Head of caudate nucleus (tissue), 42 donors: ENCODE measurements at places on chromosomes 16 and 17.

GRCh38 chr17:61211236-61211635, 188.4 kb upstream of the TBX2 start:
- no peak for DNase-seq

DNA sequence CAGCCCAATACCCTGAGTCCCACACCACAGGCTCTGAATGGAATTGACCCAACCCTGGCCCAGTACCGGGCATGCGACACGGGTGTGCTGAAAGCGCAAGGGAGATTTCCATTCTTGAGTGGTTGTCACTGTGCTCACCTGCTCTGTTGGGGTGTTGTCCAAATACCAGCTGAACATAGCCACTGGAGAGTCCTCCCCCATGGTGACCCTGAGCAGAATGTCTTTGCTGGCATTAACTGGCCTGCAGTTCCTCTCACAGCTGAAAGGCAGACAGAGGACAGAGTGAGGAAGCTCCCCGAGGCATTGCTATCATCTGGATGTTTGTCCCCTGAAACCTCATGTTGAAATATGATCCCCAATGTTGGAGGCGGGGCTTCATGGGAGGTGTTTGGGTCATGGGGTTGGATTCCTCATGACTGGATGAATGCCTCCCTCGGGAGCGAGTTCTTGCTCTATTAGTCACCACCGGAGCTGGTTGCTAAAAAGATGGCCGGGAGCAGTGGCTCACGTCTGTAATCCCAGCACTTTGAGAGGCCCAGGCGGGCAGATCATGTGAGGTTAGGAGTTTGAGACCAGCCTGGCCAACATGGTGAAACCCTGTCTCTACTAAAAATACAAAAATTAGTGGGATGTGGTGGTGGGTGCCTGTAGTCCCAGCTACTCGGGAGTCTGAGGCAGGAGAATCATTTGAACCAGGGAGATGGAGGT, 57.3 kb upstream of the BCO1 start:
- no peak for DNase-seq

GRCh38 chr17:3335876-3336275, 37.7 kb upstream of the OR3A1 start:
- peak; percentile 4 for DNase-seq

- peak; percentile 73 for DNase-seq
These were observed 44.8 kb downstream of the PRMT7 start for GRCh38 chr16:68355447-68356248.

GRCh38 chr17:81453712-81454111, 58.5 kb downstream of the BAHCC1 start:
- DNase-seq, result no peak

DNA sequence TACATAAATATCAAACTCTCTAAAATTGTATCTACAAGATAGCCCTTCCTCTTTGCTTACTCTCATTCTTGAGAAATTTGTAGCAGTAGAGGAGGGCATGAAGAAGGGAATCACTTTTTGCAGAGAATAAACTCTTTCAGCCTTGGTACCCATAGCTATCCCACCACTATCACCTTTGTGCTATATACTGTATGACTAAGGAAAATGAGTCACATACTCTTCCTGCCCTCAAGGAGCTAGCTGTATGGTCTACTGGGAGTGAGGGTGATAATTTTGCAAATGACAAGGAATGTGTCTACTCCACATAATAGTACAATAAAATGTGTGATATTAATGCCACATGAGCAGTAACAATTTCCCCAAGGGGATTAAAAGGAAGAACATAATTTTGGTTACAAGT, 184.6 kb upstream of the WSB1 start:
- DNase-seq, result no peak

DNA sequence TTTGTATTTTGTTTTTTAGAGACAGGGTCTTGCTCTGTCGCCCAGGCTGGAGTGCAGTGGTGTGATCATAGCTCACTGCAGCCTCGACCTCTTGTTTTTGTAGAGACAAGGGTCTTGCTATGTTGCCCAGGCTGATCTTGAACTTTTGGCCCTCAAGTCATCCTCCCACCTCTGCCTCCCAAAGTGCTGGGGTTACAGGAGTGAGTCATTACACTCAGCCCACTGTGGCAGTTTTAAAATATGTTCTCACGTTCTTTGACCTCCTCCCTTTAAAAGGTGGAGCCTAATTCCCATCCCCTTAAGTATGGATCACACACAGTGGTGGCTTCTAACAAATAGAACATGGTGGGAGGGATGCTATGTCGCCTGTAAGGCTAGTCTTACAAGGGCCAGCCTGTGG, 67.7 kb downstream of the ZDHHC7 start:
- no peak for DNase-seq

DNA sequence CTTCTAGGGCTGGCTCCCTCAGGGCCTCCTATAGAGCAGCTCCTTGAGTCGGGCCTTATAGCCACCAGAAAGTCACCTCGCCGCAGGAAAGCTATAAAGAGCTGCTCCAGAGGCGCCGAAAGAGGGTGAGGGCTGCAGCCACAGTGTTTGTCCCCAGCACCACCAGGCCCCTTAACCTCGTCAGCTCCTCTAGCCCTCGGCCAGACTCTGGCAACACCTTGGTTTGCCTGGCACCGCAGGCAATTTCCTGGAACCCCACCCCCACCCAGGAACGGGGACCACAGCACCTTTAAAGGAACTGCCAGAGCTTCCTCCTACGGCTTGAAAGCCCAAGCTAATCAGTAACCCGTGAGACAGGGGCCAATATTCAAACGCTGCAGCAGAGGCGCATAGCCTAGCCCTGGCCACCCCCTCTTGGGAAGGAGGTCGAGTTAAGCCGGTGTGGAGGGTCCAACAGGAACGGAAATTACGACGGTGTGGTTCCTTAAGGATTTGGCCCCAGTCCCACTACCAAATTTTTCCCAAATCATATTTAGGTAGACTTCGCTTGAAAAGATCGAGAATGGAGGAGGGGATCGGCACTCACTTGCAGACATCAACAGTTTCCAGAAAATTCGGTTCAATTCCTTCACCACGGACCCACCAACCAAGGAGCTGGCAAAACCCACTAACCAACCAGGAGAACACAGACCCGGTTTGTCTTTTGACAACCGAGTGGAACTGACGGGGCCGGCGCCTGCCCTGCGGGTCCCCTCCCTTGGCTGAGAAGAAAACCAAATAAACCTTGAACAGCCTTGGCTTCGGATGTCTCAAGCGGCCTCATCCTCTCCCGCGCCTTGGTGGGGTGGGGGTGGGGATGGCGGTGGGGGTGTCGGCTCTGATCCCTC, 3.0 kb downstream of the HOXB6 start:
- no peak for DNase-seq

GRCh38 chr17:75390982-75391381, 14.5 kb downstream of the GRB2 start:
- DNase-seq, result no peak

DNA sequence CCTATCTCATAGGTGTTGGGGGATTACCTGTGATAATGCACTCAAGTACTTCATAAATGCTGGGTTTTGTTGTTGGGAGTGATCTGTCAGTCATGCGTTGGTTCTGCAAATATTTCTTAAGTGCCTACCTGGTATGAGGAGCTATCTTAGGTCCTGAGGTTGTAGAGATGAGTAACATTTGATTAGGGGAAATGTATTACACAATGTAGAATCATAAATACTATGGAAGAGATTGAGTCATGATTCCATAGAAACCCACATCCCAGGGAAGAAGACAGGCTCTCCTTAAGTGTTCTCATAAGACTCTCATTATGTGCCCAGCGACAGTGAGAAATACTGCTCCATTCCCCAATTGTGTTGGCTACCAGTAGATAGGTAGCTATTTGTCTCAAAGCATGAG, 240.1 kb downstream of the FTO start:
- no peak for DNase-seq
